ENCODE measurements at places on chromosomes 4 and X.

GRCh38 chrX:135213200-135213844 lies 38.5 kb upstream of the ETDA start:
- no peak for DNase-seq

DNA sequence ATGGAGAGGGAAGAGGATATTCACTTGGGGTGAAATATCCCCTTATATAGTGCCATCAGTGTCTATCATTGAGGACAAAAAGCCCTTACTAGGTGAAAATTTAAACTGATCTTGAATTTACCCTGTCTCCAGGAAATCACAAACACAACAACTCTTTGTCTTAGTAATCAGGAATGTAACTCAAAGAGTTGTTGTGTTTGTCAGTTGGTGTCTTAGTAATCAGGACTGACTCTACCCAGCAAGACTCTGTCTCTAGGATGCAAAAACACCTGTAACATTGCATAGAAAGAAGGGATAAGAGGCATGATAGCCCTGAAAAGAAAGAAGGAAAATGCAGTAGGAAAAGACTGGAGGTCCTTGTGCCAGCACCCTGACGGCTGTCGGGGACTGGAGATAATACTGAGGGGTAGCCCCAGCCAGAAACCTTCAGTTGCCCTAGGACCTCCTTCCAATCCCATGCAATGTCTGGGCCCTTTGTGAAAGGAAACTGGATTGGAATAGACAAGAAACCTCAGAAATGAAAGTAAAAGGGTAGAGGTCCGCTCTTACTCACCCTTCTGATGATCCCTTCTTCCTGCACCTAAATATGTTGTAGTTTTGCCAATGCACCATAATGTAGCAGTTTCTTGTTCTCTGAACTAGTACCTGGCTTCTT lies 45.3 kb downstream of the HMGB2 start:
- DNase-seq, result no peak

DNA sequence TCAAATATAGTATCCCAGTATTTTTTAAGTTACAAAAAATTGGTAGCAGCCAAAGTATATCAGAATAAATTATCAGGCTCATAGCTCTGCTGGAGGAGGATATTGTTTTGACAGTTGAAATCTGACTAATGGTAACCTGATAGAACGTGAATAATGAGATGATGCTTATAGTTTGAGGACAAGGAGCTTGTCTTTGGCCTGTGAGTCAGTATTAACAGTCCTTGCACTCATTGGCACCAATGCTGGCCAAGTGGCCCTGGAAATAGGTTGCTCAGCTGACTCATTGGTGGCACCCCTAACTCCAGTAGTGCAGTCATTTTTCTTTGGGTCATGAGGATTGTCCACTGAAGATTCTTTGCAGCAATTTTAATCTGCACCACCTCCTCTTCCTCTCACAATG lies 203.3 kb upstream of the JADE1 start:
- peak; percentile 4 for DNase-seq

DNA sequence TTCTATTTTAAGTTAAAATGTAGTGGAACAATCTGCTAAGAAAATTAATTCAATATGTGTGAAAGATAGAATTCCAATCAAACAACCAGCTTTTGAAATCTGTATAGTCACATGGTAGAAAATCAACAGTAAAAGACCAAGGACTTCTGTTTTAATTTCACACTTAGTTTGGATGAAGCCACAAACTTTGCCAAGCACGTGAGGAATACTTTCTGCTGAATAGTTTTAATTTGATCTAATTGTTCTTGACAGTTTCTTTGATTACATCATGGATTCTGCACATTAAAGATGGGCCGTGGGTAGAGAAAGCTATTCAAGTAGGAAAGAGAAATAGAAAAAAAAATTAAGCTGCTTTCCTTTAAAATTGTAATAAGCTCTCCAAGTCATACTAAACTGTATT lies 137.9 kb upstream of the FAM241A start:
- no peak for DNase-seq

DNA sequence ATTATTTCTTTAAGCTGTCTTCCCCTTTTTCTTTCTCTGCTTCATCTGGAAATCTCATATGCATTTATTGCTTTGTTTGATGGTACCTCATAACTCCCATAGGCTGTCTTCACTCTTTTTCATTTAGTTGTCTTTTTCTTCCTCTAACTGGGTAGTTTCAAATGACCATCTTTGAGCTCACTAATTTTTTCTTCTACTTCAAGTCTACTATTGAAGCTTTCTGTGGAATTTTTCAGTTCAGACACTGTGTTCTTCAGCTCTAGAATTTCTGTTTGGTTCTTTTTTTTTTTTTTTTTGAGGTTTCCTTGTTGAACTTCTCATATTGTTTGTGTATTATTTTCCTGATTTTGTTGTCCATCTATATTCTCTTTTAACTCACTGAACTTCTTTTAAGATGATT lies 23.0 kb downstream of the CASK start:
- DNase-seq, result no peak

DNA sequence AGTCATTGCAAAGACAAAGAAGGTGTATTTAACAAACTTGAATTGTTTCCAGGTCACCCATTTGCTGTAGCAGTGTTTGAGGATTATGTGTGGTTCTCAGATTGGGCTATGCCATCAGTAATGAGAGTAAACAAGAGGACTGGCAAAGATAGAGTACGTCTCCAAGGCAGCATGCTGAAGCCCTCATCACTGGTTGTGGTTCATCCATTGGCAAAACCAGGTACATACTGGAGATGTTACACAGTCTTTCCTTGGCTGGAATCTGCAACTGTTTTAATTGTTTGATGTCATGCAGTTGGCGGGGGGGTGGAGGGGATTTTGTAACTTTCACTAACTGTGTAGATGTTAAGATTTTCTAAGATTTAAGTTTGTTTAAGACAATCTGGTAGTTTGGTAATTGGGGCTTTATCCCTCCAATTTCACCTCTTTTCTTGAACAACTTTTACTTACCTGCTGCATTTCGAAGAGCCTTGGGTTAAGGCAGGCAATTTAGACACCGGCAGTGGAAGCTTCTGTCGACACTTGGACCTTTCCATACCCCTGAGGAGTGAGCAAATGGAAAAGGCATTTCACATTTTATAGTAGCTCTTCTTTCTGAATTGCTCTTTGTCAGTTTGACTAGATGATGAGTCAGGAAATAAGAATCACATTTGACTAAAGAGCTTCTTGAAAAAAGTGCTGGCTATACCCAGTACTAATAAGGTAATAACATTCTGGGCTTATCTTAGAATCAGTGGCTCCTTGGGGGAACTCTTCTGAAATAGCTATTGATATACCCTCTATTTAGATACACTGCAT lies 67.4 kb downstream of the EGF start:
- DNase-seq, result peak; percentile 44

- DNase-seq, result peak; percentile 48
Measured at GRCh38 chr4:123248085-123248659, 148.4 kb upstream of the SPRY1 start.

GRCh38 chr4:104504536-104504935 lies 9.8 kb upstream of the CXXC4 start:
- DNase-seq, result no peak

DNA sequence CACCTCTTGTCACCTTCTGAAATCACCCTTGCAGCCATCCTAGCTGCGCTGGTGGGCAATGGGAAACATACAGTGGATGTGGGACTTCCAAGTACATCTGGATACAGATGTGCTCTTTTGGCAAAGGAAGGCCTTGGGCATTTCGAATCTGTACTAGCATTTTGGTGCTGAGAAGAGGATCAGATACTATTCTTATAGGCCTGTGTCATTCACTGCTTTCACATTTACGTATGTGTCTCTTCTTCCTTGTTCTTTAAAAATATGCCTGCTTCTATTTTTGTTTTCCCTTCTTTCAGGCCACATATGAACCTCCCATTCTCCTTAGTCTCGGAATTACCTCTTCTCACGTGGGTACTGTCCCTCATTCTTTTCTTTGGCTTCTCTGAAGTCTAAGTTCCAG lies 53.1 kb downstream of the EFNB1 start:
- DNase-seq, result no peak

DNA sequence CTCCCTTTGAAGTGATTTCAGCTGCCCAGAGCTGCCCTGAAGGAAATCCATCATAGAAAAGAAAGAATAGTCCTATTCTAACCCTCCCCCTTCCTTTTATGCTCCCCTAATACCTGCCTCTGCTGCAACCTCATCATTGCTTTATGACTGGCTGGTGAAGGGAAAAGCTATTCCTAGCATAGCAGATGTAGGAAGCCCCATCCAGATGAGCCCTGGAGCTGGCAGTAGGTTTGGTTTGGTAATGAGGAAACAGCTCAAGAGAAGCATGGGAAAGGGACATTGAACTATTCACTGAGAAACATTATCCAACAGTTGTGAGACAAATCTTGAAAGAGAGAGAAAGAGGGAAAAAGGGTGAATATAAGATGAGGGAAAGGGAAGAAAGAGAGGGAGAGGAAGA lies 29.2 kb downstream of the ARSJ start:
- DNase-seq, result no peak

- peak; percentile 90 for DNase-seq
Measured at GRCh38 chrX:13669246-13669737, 16.4 kb downstream of the TCEANC start.

- DNase-seq, result peak; percentile 18
Measured at GRCh38 chr4:182245541-182246215, 2.5 kb downstream of the TENM3 start.

DNA sequence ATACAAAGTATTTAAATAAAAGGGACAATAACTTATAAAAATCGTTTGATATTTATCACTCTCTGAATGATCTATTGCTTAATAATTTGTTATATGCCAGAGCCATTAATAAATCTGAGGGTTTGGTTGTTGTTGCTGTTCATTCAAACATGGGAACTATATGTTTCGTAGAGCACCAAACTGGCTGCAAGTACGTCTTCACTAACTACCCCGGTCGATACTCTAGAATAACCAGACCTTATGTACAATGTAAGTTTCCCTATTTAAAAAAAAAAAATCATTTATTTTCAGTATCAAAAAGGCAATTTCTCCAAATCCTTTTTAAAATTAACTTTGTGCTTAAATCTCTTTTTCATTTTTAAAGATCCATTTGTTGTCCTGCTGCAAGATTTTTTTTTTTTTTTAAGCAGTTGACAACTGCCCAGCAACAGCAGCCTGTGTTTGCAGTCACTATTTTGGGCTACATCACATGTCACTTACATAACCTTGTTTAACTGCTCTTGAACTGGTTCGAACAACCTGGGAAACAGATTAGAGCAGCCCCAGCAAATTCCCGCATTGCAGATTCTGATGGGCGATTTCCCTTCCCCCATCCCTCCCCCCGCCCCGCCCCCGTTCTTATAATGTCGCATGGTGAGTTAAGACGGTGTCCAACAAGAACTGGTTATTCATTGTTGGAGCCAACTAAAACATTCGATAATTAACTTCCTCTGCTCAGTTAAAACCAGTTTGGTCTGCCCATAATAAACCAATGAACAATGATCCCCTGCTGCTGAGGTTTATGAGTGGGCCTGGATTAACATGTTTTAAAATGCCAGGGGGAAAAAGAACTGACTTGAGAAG lies 238.9 kb downstream of the NR3C2 start:
- no peak for DNase-seq

GRCh38 chrX:120022763-120023162 lies 54.7 kb downstream of the RHOXF2B start:
- DNase-seq, result no peak

DNA sequence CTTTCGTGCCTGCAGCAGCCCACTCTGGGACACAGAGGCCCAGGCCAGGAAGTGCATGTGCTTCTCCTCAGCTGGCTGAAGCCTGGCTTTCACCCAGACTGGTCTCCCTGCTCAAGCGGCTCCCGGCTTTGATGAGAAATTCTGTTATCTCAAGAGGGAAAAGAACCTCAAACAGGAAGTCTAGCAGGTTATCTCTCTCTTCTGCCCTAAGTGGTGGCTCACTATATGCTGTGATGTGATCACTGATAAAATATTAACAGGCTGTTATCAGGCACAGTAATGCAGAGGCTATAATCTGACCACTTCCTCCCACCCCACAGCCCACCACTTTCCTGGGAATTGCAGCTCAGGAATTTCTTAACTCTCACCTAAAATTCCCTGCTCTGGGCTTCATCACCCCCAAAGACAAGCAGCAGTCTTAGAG lies 13.3 kb downstream of the CLDN2 start:
- no peak for DNase-seq

DNA sequence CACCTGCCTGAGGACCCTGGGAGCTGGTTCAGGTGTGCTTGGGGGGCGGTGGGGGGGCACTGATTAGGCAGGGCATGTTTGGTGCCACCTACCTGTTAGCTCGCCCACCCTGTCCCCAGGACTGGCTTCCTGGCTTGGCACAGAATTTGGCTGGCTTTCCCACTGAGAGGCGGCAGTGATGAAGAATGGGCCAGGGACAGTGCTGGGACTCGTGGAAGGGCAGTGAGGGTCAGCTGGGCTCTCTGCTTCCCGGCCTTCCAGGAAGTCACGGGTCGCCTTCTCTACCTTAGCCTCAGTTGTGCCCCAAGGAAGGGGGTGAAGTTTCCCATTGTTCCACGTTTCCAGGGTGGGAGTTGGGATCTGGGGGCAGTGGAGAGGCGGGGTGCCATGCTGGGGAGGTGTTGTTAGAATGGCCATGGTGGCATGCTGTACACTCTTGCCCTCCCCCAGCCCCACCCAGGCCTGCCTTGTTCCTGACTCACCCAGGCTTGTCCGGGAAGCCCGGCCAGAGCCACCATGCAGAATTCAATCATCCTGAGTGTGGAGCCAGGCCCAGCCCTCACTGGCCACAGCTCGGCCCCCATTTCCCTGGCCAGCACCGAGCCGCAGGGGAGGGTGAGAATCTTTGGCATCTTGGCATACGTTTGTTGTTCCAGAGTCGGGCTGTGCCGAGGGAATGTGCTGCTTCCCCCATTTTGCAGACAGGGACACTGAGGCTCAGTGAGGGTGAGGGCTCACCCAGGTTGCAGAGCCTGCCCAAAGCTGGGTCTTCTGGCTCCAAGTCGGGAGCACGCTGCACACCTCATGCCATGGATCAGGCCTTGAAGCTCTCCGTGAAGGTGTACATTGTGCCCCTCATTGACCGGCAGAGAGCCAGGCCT lies 21.9 kb upstream of the GPR78 start:
- no peak for DNase-seq

DNA sequence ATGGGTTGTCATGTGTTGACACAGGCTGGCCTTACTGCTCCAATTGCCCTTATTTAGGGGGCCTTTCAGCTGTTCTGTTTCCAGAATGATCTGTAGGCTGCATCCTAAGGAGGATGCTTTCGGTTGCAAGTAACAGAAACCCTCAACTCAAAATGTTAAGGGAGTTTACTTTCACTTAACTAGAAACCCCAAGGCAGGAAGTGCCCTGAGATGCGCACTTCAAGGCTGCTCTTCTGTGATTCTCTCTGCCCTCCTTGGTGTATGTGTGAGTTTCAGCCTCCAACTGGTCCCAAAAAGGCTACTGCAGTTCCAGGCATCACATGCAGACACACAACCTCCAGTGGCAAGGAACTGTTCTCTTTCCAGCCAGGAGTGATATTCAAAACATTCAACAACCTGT lies 97.3 kb upstream of the ATP6AP2 start:
- DNase-seq, result no peak
